SIG-M5 (cell line): ENCODE measurements at places on chromosomes 2 and 18.

- DNase-seq: no peak
Observed at GRCh38 chr18:52489396-52490306, 149.7 kb downstream of the DCC start.

GRCh38 chr18:62126737-62127136, 60.1 kb downstream of the PIGN start:
- DNase-seq: no peak

- DNase-seq: no peak
Observed at GRCh38 chr2:169716238-169716886, 17.3 kb upstream of the KLHL23 start.

GRCh38 chr2:165871025-165871424, 77.0 kb upstream of the GALNT3 start:
- no peak for DNase-seq

DNA sequence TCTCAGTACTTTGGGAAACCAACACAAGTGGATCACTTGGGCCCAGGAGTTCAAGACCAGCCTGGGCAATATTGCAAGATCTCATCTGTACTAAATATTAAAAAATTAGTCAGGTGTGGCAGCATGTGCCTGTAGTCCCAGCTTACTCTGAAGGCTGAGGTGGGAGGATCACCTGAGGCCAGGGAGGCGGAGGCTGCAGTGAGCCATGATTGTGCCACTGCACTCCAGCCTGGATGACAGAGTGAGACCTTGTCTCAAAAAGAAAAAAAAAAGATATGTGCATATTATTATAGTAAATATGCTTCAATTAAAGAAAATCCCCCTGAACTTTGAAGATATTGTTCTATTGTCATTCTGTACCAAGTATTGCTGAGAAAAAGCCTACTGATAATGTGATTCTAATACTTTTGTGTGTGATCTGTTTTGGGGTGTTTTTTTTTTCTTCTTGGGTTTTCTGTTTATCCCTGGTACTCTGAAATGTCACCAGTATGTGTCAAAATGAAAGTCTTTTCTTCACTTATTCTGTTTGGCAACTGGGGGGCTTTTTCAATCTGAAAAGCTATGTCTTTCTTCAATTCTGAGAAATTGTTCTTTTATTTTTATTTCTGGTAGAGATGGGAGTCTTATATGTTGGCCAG, 13.2 kb downstream of the NEURL3 start:
- DNase-seq: no peak

- DNase-seq: no peak
Observed at GRCh38 chr2:151827564-151828142, 568 bp downstream of the ARL5A start.

- no peak for DNase-seq
Observed at GRCh38 chr18:78431606-78432005, 548.0 kb upstream of the SALL3 start.

- no peak for DNase-seq
Observed at GRCh38 chr2:137173463-137173862, 408.1 kb downstream of the THSD7B start.

DNA sequence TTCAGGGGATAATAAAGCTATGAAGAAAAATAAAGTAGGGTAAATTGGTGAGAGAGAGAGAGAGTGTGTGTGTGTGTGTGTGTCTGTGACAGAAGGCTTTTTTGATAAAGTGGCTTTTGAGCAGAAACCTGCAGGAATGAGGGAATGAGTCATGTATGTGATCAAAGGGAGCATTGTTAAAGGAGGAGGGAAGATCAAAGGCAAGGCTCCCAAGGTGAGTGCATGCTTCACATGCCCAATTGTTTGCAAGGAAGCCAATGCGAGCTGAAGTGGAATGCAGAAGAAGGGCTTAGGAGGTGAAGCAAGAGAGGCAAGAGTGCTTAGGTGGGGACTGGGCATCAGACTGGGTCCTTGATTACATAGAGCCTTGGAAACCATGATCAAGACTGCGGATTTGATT, 96.8 kb downstream of the DNAH6 start:
- DNase-seq: no peak

DNA sequence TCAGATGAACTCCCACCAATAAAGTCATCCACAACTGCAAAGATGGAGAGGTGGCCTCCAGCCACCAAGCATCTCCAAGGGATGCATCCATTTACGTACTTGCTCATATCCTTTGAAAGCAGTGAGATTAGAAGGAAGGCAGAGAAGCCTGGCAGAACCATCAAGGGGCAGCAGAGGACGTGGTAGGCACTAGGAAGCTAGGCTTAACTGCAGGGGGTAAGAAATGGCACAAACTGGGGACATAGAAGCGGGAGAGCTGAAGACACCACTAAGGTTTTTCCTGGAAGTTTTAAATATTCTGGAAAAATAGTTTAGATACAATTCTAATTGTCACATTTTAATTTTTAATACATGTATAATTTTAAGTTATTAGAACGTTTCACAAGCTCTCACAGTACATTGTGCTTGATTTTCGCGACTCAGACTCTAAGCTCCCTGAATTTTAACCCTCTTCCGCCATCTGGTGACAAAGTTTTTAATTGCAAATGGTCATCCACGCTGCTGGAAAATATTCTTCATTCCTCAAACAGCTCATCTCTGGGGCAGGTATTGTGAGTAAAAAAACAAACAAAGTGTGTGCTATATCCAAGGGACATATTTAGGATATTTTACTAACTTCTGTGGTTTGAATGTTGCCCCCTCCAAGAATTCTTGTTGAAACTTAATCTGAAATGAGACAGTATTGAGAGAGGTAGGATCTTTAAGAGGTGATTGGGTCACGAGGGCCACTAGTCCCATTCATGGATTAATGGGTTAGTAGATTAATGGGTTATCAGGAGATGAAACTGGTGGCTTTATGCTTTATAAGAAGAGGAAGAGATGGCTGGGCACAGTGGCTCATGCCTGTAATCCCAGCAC, 1.6 kb upstream of the PSTPIP2 start:
- DNase-seq: peak; percentile 19

- no peak for DNase-seq
Observed at GRCh38 chr2:31504311-31504710, 76.4 kb downstream of the SRD5A2 start.

- no peak for DNase-seq
Observed at GRCh38 chr2:145760781-145761649, 1241.1 kb upstream of the ZEB2 start.

GRCh38 chr2:29001806-29002205, 20.7 kb downstream of the TOGARAM2 start:
- no peak for DNase-seq

GRCh38 chr2:225462945-225463344, 63.4 kb downstream of the NYAP2 start:
- DNase-seq: no peak

GRCh38 chr2:170425281-170425751, 247.4 kb downstream of the MYO3B start:
- DNase-seq: no peak

DNA sequence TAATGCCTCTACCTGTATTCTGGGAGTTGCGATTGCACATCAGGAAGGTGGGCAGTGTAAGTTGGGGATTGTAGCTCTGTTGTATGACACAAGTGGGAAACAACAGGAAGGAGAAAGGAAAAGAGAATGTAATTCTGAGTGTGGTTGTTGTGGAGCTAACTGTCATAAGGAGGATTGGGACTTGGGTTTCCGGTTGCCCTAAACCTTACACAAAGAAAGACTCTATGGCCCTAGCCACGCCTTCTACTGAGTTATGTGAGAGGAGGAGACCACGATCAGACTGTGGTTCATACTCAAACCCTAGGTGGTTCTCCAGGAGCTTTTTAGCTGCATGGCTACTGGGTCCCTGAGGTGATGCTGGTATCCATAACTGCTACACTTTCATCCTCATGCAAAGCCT, 86.5 kb downstream of the TANC1 start:
- no peak for DNase-seq

- DNase-seq: no peak
Observed at GRCh38 chr2:182610231-182610630, 105.8 kb upstream of the DNAJC10 start.

DNA sequence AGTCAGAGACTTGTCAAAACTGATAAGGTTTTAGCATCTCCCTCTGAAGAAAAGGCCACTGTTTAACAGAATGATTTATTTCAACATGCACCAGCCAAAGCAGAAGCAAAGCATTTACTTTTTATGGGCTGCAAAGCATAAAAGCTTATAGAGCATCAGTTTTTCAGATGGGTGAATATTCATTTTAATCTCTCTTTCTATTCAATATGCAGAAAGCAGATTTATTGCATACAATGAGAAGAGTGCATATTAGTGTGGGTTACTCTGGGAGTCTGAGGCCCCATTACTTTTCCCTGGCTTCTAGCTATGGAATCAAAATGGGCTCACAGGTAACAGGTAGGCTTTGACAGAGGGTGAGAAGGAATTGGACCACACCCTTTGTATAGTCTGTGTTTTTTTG, 9.0 kb downstream of the PTPRM start:
- no peak for DNase-seq

- DNase-seq: no peak
Observed at GRCh38 chr2:113077921-113078320, 10.2 kb downstream of the IL1F10 start.

DNA sequence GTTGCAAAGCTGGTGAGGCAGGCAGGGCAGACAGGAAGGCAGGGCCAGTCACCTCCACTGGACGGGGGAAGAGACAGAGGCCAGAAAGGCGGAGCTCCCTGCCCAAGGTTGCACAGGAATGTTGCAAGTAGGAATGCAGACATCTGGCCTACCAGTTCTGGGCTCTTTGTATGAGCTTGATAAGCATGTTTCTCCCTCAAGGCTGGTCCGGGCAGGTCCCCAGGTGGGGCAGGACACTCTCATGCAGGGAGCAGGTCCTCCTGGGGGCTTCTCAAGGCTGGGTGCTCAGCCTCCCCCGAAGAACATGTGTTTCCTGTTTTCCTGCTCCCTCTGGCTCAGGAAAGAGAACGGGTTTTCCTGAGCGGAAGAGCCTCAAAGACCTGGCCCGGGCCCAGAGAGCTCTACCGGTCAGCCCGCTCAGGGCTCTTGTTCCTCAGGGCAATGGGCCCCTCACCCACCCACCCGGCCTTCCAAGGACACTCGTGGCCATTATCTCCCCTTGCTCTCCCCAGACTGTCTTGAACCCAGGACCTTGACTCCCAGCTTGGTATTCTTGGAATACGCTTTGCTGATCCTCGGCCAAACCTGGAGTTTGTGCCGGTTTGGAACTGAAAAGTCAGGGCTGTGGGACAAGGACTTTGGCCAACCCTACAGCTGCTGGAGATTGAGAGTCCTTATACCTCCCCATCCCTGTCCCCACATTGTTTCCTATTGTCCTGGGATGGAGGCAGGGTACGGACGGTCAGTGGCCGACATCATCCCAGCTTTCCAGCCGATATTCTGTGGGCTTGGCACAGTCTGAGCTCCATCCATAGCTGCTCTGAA, 87.7 kb upstream of the HAAO start:
- DNase-seq: no peak

DNA sequence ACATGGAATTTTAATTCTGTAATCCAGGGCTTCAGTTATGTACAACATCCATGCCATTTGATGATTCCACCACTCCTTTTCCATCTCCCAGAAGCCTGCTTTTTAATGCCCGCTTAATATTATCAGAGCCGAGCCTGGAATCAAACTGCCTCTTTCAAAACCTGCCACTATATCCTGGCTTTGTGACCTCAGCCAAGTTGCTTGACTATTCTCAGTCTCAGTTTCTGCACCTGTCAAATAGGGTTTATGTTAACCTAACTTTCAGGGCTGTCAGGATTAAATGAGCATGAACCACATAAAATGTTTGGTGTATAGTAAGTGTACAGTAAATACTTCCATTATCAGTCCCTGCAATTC, 108.7 kb downstream of the XRCC5 start:
- no peak for DNase-seq

- DNase-seq: no peak
Observed at GRCh38 chr2:38592951-38593350, 9.8 kb downstream of the HNRNPLL start.

GRCh38 chr2:105257981-105258380, 16.4 kb downstream of the GPR45 start:
- DNase-seq: no peak

DNA sequence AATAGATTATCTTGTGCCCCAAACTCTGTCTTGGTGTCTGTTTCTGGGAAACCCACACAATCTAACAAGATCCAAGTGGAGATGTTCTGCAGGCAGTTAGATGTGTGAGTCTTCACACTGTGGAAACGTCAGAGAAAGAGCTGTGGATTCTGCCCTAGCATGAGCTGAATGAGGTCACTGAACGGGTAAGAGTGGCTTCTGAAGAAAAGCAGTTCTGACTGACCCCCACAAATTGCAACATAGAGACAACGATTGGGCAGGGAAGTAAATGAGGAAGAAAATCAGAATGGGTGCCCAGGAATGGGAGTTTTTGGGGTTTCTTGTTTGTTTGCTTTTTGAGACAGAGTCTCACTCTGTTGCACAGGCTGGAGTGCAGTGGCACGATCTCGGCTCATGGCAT, 12.9 kb upstream of the RPL37A start:
- DNase-seq: no peak

DNA sequence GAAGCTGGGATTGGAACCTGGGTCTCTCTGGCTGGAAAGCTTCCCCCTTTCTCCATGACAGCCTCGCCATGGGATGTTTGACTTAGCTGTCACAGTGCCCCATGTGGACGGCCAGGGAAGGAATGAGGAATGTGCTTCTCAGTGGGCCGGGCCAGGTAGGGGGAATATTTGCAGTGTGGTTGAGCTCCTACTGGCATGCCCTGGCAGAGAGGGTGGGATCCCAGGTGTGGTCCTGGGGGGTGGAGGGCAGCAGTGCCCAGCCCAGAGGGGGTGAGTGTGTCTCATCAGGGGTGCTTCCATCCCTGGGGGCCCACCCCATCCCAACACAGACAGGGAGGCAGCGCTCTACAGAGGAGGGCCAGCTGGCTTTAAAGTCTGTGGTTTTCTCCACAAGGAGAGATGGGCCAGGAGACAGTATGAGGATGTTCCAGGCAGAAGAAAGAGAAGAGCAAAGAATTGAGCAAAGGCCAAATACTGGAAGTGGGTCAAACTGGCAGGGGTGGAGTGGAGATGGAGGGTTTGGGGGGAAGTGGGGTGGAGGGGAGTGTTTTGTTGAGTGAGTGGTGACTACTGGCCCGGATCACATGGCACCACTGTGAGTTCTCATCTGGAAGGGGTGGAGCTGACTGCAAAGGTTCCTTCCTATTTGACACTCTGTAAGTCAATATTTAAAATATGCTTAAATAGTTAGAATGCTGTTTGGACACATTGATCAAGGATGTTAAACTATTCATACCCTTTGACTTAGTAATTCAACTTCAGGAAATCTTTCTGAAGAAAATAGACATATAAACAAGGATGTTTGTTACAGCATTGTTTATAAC, 94.0 kb downstream of the MYCN start:
- DNase-seq: no peak

GRCh38 chr2:170743530-170744239, 26.5 kb upstream of the ERICH2 start:
- DNase-seq: no peak

GRCh38 chr2:3325458-3326181, 52.0 kb downstream of the EIPR1 start:
- DNase-seq: no peak

- no peak for DNase-seq
Observed at GRCh38 chr2:232351686-232352510, 26.7 kb upstream of the ALPP start.

- DNase-seq: no peak
Observed at GRCh38 chr18:2348003-2348402, 223.3 kb downstream of the METTL4 start.

GRCh38 chr18:396556-396955, 103.9 kb downstream of the COLEC12 start:
- DNase-seq: no peak
